ENCODE measurements at places on chromosomes 7 and 10.

DNA sequence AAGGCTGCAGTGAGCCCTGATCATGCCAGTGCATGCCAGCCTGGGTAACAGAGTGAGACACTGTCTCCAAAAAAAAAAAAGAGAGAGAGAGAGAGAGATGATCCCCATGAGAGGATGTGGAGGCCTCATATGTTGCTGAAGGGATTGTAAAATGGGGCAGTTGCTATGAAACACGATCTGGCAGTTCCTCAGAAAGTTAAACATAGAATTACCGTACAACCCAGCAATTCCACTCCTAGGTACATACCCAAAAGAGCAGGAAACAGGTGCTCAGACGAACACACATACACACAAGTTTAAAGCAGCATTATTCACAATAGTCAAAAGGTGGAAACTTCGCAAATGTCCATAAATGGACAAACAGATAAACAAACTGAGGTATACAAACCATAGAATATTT lies 27.4 kb upstream of the CYTH3 start:
- DNase-seq: no peak

DNA sequence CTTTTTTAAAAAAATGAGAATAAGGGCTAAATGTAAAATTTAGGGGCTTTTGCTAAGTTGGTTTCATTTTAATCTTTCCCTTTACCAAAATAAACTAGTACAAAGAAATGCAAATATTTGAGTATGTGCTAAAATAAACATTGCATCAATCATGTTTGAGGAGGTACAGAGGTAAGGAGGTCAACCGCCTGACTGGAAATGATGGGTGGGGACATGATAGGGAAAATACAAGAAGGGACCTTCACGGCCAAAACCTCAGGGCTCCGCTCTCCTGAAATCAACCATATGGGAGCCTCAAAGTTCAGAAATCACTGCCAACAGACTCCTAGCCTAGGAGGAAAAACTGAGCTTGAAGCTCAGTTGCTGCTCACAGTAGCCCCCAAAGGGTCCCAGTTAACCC lies 207.6 kb downstream of the AHR start:
- DNase-seq: no peak

GRCh38 chr7:100015232-100016214 lies at the start of gene ZKSCAN1:
ZKSCAN1 (plus strand) TSS chr7:100015596; CDS start chr7:100023507, 7,911 bp downstream.
- DNase-seq: peak; percentile 73

DNA sequence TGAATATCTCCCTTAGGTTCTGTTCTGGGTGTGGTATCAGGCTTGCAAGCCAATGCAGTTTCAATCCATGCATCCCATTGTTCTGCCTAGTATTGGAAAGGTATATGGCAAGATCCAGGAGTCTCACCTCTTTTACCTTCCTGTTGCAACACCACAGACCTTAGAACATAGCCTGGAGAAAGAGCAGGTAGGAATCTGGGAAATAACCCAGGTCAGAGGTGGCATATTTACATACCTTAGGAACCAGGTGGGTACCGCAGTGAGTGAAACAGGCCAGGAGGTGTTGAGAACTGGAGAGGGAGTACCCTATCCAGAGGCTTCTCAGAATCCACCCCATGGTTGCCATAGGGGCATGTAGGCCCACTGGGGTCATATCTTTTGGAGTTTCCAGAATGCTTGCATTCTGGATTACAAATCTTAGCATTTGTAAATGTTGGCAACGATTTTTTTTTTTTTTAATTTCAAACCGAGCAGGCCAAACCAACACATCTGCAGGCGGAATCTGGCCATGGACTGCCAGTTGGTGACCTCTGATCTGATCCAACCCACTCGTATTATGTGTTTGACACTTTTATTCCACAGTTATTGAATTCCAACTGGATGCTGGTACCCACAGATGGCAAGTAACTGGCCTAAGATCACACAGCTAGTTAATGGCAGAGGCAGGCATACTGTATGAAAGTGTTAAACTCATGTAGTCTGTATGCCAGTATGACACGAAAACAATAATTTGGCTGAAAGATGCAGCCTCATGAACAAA lies 180.3 kb upstream of the TCF7L2 start:
- DNase-seq: no peak

DNA sequence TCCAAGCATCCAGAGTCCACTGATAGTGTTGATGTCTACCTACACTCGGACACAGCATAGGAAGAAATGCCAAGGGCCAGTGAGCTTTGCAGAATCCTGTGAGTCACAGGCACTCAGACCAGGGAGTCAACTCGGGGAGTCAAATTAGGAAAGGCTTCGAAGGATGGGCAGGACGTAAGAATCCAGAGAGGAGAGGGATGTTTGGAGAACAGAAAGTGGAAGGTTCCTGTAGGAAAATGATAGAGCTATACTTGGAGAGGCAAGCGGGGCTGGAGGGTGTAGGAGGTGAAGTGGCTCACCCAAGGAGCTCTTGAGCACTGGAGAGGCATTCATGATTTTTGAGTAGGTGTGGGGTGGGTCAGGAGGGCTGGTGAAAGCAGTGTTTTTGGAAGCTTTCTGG lies 3.0 kb downstream of the ZYX start:
- no peak for DNase-seq

DNA sequence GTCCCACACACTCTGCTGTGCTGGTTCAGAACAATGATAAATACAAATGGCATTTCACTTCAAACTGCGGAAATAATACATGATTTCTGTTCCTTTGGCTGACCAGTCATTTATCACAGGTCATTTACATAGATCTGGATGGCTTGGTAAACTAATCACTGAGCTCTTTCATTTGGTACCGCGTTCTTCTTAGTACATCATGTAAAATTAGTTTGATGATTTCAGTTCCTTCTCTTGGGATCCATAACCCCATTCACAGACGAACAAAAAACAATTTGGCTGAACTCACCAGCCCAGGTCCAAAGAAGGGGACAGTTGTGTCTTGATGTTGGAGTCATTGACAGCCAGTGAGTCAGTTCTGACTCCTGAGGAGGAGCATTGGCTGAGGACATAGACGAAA lies 689.8 kb downstream of the INHBA start:
- DNase-seq: no peak

- DNase-seq: no peak
Measured at GRCh38 chr7:41134300-41135255, 568.3 kb downstream of the INHBA start.

GRCh38 chr7:147999962-148000361 lies 590.6 kb upstream of the C7orf33 start:
- no peak for DNase-seq

DNA sequence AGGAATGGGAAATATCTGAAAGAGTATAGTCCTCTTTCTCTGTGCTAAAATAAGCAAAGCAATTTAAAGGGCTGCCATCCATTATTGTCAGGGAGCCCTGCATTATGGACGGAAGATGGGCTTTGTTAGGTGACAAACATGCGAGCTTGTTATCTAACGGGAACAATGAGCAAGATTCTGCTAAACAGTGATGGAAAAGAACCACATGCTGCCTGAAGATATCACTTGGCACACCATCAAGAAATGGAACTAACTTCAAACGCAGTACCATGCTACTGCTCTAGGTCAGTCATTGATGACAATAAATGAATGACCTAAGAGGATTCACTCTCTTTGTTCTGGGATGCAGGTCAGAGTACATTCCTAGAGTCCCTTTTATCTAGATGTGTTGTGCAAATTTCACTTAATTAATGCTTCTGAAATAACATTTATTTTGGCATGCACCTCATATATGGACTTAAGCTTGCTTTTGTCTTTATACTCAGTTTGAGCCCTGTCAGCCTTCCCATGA lies 175.7 kb upstream of the PTN start:
- no peak for DNase-seq

GRCh38 chr10:124149189-124150042 lies 56.0 kb upstream of the CHST15 start:
- no peak for DNase-seq

DNA sequence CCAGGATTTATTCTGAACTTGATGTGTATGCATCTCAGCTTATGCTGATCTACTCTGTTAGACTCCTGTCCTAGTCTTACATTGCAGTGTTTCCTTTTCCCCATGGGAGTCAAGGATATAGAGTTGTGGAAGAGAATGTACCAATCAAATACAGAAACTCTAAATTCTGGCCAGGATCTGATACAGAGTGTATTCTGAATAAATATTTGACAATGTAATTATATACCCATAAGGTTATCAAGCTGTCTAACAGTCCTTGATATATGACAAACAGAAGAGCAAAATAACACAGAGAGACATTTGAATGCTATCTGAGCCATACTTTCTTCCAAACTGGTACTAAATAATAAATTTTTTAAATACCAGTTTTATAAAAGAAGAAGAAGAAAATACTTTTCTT lies 116.8 kb downstream of the ETV1 start:
- no peak for DNase-seq

GRCh38 chr7:146004805-146005204 lies 111.8 kb upstream of the CNTNAP2 start:
- no peak for DNase-seq

DNA sequence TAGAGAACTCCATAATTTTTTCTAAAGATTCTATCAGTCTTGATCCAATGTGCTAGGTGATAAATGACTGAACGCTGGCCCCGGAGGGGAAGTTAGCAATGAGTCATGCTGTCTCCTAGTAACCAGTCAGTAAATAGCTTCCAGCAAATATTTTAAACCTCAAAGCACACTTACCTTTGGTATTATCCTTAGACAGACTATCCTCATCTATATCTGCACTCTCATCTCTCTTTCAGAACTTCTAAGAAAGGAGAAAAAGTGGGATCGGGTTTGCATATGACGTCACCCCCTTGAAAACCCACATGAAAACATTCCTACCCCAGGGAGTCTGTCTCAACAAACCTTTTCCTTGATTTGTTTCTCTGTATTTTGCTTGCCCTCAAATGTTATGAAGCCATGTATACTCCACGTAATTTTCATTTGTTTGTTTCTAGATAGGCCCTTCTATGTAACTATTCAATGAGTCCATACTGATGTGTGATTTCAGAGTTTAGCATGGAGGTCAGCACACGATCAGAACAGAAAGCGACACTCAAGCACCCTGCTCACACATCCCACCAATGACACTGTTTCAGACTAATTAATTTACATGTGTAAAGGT lies 174.9 kb upstream of the NRP1 start:
- no peak for DNase-seq

DNA sequence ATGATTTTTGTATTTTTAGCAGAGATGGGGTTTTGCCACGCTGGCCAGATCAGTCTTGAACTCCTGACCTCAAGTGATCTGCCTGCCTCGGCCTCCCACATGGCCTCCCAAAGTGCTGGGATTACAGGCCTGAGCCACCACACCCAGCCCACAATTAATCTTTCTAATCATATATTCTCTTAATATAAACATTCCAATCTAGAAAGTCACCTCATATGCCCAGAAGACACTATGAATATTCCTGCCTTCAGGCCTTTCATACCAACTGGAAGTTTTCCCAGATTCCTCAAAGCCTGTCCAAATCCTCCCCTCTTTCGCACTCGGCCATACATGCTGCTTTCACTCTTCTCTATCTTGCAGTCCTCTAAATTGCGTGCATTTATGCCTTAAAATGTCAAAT lies 32.6 kb downstream of the PDZD8 start:
- DNase-seq: no peak

DNA sequence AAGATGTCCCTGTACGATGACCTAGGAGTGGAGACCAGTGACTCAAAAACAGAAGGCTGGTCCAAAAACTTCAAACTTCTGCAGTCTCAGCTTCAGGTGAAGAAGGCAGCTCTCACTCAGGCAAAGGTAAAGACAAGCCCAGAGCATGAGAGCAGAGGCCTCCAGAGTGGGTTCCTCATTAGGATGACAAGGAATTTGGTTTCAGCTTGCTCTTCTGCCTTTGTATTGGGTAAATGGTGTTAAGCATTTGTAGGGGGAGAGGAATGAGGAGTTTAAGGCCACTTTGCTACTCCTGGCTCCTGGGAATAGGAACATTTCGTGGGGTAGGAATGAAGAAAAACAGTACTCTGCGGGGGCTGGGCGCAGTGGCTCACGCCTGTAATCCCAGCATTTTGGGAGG lies 8.2 kb downstream of the RBM17 start:
- DNase-seq: no peak

- DNase-seq: no peak
Measured at GRCh38 chr7:116511552-116512519, 12.3 kb downstream of the CAV2 start.
